ENCODE measurements at places on chromosomes 13 and 19. TPM values are rescaled to one million over a fixed set of nuclear protein-coding genes. Genes with fewer than 3 reads are reported as not detected.
A peak's percentile ranks its signal among the peaks of the same experiment; 100 is the strongest.

The ZSCAN4 gene
- total RNA-seq, result not detected

The MEIS3 gene
- total RNA-seq, result 1.4 TPM

The CEACAM18 gene
- total RNA-seq, result not detected

The TTC9B gene
- not detected for total RNA-seq

The NKPD1 gene
- total RNA-seq, result not detected

The PNMA8A gene
- total RNA-seq, result 8.0 TPM

The APOC4 gene
- total RNA-seq, result not detected

DNA sequence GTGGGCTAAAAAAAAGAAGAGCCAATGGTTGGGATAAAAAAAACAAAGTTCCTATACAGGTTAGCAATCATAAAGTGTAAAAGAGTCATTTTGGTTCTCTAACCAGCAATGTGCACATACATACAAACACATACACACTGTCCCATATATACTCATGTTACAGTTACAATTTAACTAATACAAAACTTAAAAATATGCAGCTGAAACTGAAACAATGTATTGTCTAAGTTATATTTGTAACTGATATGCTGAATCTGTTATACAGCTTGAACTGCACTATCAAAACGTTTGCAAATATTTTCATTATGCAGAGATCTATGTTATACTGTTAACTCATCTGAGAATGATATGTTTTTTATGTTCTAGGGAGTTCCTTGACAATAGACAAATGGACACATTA, 173.7 kb downstream of the KLF12 start:
- DNase-seq, result no peak

DNA sequence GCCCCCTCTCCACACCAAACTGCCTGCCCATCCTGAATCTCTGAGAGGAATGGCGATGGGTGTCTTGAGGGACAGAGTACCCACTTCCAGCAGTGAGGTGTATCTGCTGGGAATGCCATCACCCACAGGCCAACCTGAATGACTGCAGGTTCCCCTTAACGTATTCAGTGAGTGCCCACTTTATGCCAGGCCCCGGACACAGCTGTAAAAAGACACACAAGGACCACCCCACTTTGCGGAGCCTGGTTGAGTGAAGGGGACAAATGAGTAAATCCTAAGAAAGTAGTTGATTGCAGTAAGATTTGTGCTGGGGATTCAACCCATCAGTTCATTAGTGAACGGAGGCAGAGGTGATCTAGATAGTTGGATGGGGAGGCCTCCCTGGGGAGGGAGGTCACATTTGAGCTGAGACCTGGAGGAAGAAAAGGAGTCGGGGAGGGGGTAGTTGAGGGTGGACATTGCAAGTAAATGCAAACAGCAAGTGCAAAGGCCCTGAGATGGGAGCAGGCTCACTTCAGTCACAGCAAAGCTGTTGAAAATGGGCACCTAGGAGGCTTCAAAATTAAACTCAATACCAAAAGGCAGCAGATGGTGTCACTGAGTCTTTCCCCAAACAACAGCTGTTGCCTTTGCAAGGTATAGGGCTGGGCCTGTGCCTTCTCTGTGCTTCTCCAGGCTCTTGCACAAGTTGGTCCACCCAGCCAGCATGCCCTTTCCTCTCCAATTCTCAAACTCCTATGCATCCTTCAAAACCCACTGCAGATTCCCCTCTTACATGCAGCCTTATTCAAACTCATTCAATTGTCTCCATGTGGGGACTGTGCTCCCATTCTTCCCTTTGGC, 4.3 kb downstream of the GDF15 start:
- DNase-seq, result no peak

- no peak for DNase-seq
These were observed 230.4 kb downstream of the ATP8A2 start for GRCh38 chr13:25602176-25602575.

- DNase-seq, result peak; percentile 84
These were observed at the start of gene N4BP2L1 for GRCh38 chr13:32427852-32428580. Gene N4BP2L1 (minus strand): TSS chr13:32428130. CDS start chr13:32428082, 48 bp downstream.

- DNase-seq, result no peak
These were observed 16.9 kb downstream of the GPC6 start for GRCh38 chr13:93243375-93244063.

GRCh38 chr13:46202966-46203365, 8.8 kb upstream of the LRRC63 start:
- DNase-seq, result no peak

- no peak for DNase-seq
These were observed 4.3 kb upstream of the ADM5 start for GRCh38 chr19:49684983-49685553.

DNA sequence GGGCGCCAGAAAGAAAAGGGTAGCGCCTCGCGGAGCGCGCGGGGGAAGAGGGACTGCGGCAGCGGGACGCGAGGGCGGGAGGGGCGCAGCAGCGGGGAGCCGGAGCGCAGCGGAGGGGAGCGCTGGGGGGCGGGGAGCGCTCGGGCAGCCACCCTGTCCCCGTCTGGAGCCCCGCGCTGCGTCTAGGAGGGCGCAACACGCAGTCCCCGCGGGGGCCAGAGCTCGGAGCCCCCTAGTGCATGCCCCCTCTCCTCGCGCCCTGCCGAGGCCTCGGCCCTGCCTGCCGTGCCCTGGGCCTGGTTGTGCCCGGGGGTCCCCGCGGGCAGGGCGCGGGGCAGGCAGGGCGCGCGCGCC, 37.9 kb downstream of the SOX1 start:
- DNase-seq, result no peak

GRCh38 chr13:79541426-79542049, 60.6 kb downstream of the NDFIP2 start:
- no peak for DNase-seq

- DNase-seq, result no peak
These were observed 179.3 kb downstream of the KDM4B start for GRCh38 chr19:5147978-5148793.

GRCh38 chr19:38277969-38278680, 13.8 kb downstream of the SPINT2 start:
- no peak for DNase-seq

- DNase-seq, result peak; percentile 90
These were observed 7.4 kb downstream of the HPN start for GRCh38 chr19:35048911-35049411.

DNA sequence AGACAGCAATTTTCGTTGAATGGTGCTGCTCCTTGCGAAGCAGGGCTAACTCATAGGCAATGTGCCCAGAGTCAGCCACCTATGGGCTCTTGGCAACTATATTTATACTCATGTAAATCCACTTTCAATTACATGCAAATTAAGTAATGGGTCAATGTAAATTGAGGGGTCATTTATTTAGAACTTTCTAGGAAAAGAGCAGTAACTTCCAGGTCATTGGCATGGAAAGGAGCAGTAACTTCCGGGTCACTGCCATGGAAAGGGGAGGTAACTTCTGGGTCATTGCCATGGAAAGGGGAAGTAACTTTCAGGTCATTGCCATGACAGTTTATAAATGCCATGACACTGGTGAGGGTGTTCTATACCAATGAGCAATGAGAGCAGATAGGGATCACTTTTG, 11.6 kb downstream of the KLK4 start:
- no peak for DNase-seq

DNA sequence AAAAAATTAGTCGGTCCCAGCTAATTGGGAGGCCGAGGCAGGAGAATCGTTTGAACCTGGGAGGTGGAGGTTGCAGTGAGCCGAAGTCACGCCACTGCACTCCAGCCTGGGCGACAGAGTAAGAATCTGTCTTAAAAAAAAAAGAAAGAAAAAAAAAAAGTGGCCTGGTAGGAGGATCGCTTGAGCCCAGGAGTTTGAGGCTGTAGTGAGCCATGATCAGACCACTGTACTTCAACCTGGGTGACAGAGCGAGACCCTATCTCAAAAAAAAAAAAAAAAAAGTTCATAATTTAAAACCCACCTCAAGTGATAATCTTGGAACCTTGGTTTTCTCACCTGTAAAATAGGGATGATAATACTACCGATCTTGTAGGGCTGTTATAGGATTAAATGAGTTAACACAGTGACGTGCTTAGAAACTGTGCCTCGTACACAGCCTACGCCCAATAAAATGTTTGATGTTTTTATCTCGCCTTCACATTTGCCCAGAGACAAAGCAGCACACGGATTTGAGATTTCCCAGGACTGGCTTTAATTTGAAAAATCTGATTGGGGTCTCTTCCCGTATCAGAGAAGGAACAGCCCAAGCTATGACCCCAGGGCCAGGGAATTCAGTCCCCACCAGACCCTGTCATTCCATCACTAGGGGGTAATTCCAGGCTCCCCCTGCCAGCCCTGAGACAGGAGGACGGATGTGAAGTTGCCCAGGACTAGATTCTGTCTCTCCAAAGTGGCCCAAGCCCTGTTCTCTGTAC, 3.6 kb downstream of the SERTAD1 start:
- no peak for DNase-seq

DNA sequence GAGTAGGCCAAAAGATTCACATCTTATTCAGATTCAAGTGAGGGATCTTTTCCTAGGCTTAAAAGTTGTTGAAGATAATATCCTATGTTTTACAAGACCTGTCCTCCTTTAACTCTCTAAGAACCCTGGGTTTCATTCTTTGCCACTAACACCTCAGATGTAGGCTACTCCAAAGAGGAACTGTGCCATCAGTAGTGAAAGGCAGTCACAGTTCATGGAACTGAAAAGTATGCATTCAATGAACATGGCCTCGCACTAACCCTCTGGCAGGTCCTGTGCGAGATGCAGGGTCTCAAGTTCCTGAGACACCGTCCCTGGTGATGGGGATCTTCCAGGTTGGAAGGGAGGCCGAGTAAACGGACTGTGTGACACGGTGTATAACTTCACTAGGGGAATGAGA, 4.3 kb downstream of the LGALS14 start:
- no peak for DNase-seq

GRCh38 chr13:112452380-112453206, 76.4 kb downstream of the SPACA7 start:
- no peak for DNase-seq

DNA sequence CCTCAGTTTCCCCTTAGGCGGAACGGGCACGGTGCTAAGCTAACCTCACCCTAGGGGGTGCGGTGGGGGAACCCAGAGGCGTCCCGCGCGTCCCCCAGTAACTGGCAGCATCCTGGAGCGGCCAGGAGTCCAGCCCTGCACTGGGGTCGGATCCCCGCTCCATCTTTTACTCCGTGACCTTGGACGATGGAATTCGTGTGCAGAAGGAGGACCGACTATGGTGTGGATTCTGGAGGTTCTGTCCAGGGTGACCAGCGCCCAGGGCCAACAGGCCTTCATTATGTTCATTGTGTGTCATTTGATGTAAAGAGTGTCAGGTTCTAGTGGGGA, 630 bp downstream of the SPPL2B start:
- DNase-seq, result no peak

- DNase-seq, result peak; percentile 17
These were observed 30.2 kb upstream of the TRPC4 start for GRCh38 chr13:37899753-37900152.
